MCF 10A (cell line): ENCODE measurements at places on chromosomes 6 and 20. TPM values are rescaled to one million over a fixed set of nuclear protein-coding genes. Genes with fewer than 3 reads are reported as not detected.
A peak's percentile ranks its signal among the peaks of the same experiment; 100 is the strongest.

EIF6 gene
- total RNA-seq, result 322 and 354 TPM in 2 replicates

PRSS35 gene
- total RNA-seq, result not detected in 2 replicates

GSTA4 gene
- total RNA-seq, result 5.3 and 5.9 TPM in 2 replicates

ANGPT4 gene
- total RNA-seq, result not detected in 2 replicates

DYNLT2 gene
- 0.79 and 1.3 TPM in 2 replicates for total RNA-seq

TNNC2 gene
- 0.79 TPM in 1 of 2 replicates, not detected in the other for total RNA-seq

VGLL2 gene
- total RNA-seq, result not detected in 2 replicates

GSTA2 gene
- total RNA-seq, result not detected in 2 replicates

CLDN20 gene
- total RNA-seq, result not detected in 2 replicates

CST2 gene
- not detected in 2 replicates for total RNA-seq

DNA sequence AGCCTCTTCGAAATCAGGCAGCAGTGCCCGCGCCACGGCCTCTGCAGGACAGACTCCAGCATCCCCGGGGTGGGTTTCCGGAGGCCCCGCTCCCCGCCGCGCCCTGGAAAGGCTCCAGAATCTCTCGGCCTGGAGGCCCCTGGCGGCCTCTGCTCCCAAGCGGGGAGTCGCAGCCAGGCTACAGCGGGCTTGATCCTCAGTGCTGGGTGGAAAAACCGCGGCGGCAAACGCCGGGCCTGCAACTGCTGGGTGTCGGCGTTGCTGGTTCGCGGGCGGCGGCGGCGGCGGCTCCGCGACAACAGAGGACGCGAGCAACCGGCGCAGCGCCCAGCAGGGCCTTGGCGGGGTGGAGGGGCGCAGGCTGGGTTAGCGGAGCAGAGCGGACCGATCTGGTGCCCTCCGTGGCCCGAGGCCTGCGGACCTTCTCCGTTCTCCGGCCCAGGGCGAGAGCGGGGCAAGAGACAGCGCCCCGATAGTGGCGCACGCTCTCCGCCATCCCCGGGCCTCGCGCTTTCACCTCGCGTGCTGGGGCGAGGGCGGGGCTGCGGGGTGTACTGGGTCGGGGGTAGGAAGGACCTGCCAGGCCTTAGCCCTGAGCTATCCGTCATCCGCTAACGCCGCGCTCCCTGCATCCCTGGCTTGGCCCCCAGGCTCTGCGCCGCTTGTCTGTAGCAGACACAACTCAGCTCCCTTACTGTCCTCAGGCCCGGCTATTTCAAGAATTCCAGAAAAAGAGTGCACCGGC lies 3.4 kb upstream of the ZNF292 start:
- peak; percentile 34 for DNase-seq

- DNase-seq, result no peak
Observed at GRCh38 chr6:52984247-52984646, 10.8 kb downstream of the GSTA4 start.

DNA sequence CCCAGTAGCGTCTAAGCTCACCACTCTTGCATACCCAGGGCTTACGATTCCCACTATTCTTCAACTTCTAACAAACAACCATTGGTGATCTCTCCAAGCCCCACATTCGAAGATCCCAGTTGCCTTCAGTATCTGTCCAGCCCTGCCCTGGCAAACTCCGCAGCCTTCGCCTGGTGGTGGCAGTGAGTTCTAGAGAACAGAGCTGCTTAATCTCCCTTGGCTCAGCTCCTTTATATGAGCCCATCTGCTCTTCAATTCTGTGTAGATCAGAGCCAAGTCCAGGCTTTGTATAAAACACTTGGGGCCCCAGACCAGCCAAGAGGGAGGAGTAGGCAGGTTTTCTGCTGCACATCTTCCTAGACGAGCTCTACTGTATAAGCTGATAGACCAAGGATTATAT lies 193.3 kb downstream of the PHACTR1 start:
- DNase-seq, result no peak

- peak; percentile 30 for DNase-seq
Observed at GRCh38 chr20:6157345-6157744, 34.5 kb upstream of the FERMT1 start.

DNA sequence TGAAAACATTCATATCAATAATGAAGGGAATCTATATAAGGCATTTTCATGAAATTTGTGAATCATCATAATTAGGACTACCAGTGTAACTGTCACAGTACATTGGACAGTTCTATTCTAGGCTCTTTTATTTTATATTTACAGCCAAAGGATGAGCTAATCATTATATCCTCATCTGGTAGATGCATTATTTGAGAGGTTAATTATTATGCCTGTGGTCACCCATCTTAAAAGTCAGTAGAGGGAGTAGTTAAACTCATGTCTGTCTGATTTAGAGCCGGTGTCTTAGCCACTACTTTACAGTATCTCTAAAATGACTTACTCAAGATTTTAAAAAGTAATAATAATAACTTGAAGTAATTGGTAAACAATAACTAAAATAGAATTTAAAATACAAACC lies 899.3 kb upstream of the MAP3K7 start:
- DNase-seq, result no peak

DNA sequence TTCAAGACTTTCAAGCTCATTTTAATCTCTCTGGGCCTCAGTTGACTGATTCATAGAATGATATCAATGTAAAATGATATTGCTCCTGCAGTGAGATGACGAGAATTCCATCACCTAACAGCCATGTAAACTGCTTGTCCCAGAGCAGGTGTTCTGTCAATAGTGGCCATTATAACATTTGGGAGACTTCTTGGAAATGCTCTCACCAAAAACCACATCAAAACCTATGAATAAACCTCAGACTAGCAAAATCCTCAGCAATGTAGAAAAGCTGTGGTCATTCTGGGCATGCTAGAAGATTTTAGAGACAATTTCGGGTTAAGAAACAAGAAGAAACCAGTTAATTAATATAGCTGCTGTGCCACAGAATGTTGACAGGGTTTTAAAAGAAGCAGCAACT lies 225.4 kb downstream of the FRK start:
- no peak for DNase-seq

DNA sequence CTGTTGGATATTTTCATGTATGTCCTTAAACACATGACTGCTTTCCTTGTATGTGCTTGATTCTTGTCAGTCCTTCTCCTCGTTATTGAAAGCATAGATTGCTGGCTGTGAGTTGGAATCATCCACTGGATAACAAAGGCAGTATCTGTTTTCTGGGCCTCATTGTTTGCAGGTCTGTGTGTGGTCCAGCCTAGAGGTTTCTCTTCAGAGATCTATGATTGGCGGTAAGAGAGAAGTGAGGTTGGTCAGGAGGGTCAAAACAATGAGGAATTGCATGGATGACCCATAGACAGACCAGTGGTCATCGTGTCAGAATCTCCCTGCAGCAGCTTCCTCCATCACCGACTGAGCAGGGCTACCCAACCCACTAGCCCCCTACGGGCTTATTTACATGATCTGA lies 915.0 kb downstream of the KIF16B start:
- DNase-seq, result no peak

- no peak for DNase-seq
Observed at GRCh38 chr6:151701911-151702562, 105.4 kb upstream of the ESR1 start.

DNA sequence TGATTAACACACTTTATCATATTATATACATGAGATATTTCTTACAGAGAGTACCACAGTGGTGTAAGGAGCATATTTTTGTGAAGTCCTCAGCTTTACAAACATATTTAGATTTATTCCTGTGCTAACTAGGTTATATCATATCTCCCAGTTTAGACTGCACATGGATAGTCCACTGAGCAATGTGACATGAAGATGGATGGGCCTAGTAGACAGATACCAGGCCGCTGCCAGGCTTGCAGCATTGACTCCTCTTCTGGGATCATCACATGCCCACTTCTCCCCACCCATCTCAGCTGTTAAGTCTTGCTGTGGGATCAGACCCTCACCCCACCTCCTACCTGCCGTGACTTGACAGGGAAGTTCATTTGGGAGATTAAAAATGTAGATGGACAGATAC lies 95.8 kb downstream of the SLX4IP start:
- no peak for DNase-seq

GRCh38 chr6:64926051-64926450 lies 781.0 kb downstream of the EYS start:
- no peak for DNase-seq

GRCh38 chr20:54361475-54361874 lies 113.9 kb upstream of the DOK5 start:
- no peak for DNase-seq

DNA sequence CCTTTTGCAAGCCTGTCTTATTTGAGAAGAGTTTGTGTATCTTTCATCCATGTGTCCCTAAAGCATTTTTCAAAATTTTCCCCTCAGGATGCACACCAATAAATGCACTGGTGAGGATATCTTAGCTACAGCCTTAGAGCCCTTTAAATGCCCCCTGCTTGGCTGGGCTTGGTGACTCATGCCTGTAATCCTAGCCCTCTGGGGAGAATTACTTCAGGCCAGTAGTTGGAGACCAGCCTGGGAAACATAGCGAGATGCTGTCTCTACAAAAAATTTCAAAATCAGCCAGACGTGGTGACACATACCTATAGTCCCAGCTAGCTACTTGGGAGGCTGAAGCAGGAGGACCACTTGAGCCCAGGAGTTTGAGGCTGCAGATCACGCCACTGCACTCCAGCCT lies 33.8 kb upstream of the PLCB4 start:
- peak; percentile 87 for DNase-seq

DNA sequence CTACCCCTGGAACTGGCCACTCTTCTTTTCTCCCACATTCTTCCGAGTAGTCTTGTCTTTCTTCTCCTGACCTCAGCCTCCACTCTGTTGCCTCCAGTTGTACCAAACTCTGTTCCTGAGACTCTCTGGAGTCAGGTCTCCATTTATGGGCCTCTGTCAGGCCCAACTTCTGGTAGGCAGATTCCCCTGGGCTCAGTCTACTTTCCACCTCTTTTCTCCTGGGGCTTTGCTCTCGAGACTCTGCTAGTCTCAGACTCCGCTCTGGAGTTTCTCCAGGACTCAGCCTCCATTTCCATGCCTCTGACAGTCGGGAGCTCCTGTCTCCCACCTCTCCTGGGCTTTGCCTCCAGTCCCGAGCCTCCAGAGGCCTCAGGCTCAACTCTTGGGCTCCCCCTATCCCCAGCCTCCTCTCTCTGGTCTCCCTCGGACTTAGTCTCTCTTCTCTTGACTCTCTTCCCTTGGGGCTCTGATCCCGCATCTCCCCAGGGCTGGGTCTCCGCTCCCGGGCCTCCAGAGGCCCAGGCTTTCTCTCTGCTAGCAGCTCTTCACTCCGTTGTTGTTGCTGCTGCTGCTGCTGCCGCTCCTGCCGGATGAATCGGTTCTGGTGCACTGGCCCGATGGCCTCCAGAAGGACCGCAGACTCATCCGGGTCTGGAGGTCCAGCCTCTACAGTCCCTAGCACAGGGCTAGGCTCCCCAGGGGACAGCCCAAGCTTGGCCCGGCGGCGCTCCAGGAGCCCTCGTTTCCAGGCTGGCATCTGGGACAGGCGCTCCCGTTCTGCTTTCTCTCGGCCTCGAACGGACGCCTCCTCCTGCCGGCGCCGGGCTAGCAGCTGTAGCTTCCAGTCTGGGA lies 1.1 kb downstream of the PPP1R18 start:
- DNase-seq, result peak; percentile 56

DNA sequence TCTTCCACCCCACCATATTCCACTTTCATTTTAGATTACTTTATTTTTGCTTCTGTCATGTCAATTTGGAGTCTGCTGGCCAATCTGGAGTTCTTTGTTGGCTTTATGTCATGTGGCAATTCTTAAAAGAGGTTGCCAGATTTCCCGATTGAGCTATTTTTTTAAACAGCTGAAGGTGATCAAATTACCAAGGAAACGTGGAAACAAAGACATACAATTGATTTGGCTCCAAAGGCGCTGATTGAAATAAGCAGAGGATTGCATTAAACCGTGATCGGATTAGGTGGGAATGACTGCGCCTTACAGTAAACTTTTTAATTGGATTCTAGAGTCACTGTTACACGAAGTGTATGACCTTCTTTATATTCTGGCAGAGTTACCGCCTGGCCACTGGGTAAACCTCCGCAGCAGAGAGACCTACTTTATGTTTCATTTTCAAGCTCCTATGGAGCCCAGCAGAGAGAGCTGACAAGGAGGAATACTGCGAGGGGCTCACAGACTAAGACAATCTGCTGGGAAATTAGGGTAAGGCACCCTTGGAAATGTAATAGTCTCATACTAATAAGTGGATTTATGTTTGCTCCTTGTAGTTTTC lies 37.9 kb downstream of the SIM1 start:
- DNase-seq, result no peak

- no peak for DNase-seq
Observed at GRCh38 chr6:1773700-1774099, 164.0 kb downstream of the FOXC1 start.

- DNase-seq, result peak; percentile 82
Observed at GRCh38 chr20:5621305-5621704, 128.9 kb upstream of the SHLD1 start.

GRCh38 chr6:68642977-68643376 lies 7.9 kb downstream of the ADGRB3 start:
- DNase-seq, result no peak

- DNase-seq, result no peak
Observed at GRCh38 chr6:69880601-69881000, 14.2 kb downstream of the COL19A1 start.

- no peak for DNase-seq
Observed at GRCh38 chr20:17935186-17935585, 33.4 kb downstream of the SNX5 start.

GRCh38 chr6:122660296-122660695 lies 50.1 kb downstream of the PKIB start:
- no peak for DNase-seq

GRCh38 chr6:10403385-10404106 lies 11.3 kb downstream of the TFAP2A start:
- DNase-seq, result peak; percentile 93

GRCh38 chr20:7770578-7770977 lies 169.7 kb downstream of the HAO1 start:
- DNase-seq, result peak; percentile 17

- no peak for DNase-seq
Observed at GRCh38 chr6:120564779-120565178, 769.5 kb downstream of the TBC1D32 start.

DNA sequence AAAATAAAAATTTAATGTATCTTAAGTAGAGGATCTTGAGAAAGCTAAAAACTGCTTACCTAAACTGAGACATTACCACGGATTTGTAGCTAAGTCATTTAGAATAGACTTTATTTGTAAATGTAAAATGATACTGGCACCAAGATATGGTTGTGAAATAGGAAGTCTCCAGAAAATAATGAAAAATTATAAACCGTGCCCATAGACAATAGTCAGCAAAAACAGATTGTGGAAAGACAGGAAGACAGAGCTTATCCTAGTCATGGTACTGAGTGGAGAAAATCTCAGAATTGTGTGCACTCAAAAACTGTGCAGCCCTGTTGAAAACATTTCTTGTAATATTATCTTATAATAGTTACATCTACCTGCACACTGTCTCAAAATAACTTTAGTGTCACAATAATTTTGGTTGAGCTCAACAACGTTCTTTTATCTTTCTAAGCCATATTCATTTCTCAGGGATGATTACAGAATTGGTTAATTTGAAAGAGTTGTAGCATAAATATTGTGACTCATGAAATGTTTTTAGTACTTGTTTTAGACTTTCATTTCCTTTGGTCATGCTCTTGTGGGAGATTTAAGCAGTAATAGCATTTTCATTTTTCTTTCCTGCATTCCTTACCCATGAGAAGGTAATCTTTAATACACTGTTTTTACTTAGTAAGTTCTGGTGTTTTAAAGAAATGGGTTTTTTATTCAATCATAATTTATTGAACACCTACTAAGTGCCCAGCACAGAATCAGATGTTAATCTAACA lies 174.5 kb downstream of the SOX4 start:
- peak; percentile 40 for DNase-seq
